ENCODE measurements at places on chromosomes 7 and 10.

GRCh38 chr10:7605565-7606295 lies 61.0 kb downstream of the ITIH5 start:
- DNase-seq: no peak

- DNase-seq: no peak
Observed at GRCh38 chr10:130967784-130968183, 343.7 kb downstream of the TCERG1L start.

DNA sequence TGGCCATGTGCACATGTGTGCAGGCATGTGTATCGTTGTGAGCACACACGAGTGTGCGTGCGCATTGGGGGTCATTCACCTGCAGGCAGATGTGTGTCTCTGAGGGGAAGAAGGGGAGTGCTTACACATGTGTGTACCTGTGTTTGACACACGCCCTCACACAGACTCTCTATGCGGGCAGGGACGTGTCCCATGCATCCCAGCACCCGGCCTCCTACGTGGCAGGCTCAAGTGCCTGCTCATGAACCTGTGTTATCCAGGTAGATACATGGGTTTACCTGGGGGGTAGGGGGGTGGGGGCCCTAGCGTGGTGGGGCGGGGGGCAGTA lies 18.6 kb downstream of the KCP start:
- DNase-seq: no peak

GRCh38 chr7:151110236-151110940 lies 24.1 kb downstream of the AGAP3 start:
- DNase-seq: no peak

DNA sequence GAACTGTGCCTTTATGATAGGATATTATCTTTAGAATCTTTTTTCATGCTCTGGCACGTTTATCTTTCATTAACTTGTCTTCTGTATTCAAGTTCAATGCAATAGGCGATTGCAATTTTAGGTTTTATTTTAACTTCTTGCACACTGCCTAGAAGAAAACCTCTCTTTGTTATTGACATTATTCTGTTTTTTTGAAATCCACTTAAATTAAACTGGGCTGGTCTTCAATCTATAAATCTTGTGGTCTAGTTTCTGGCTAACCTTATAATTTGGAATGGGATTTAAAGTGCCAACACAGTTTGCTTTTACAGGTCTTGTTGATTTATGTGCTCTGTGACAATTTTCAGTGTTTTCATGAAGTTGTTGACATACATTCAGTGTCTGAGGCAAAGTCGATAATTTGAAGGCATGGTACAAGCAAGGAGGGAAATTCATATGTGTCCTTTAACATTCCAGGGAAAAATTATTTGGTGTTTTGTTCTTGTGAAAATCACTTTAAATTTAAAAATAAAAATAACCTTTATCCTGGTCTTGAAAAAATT lies 240.9 kb downstream of the KIAA1217 start:
- no peak for DNase-seq

- no peak for DNase-seq
Observed at GRCh38 chr7:8817448-8818036, 384.1 kb downstream of the NXPH1 start.

- no peak for DNase-seq
Observed at GRCh38 chr7:134155871-134156270, 28.7 kb downstream of the LRGUK start.

GRCh38 chr10:49760789-49761188 lies 1.3 kb downstream of the OGDHL start:
- no peak for DNase-seq

DNA sequence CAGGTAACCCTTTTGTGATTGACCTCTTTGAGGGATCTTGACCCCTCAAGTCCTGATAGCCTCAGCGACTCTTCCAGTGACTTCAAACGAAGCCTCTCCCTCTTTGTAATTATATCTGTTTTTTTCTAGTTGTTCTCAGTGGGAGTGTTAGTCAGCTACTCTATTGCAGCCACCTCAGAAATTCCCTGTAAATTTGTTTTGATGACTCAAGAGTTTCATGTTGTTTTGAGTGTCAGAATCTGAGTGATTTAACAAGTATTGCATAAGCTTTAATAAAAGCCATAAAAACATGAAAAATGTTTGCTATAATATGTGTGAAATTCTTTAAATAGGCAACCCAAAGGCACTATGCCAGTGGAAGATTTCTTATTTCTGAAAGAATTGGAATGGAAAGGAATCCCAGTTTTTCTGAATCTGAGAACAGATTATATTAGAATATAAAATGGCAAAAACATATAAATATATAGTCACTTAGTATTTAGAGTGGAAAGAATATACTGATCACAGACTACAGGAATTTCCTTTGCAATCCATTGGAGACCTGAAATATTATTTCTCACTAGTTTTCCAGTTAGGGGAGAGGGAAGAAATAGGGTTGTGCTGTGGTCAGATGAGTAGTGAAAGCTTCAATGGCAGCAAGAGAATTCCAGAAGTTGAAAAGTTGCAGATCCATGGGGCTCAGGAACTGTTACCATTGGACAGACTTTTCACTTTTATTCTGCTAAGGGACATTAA lies 94.4 kb upstream of the SEMA3C start:
- DNase-seq: no peak

DNA sequence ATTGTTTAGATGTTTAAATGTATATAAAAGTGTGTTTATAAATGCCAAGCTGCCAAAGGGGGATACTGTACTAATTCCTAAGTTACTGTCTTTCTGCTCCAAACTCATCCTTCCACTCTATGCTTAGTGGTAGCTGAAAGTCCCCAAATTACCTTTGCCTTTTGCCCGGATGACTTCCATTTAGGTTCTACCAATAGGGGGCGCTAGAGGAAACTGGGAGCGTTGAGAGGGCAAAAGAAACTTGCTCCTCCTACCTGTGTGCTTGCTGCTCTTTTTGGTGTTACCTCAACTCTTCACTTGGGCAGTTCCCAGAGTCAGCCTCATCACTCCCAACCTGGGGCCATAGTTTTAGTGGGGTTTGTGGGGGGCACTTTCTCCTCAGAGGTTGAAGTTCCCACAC lies 5.9 kb upstream of the OR2A25 start:
- DNase-seq: no peak

- DNase-seq: peak; percentile 35
Observed at GRCh38 chr10:132458586-132459300, 61.7 kb downstream of the PWWP2B start.

DNA sequence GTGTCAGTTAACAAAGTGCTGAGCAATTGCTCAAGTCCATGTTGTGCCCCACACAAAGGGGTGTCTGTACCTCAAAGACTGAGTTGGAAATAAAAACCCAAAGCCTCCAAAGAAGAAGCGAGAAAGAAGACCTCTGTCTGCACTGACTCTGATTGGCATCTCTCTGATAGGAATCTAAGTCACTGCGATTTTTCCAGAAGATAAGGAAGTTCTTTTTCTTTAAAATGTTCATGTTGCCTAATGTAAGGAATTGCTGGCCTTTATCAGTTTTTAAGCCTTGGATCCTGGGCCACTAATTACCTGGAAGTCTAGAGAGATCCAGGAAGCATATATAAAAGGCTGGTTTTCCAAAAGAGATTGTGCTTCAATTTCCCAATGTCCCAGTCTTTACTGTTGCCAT lies 24.1 kb upstream of the MET start:
- DNase-seq: no peak

DNA sequence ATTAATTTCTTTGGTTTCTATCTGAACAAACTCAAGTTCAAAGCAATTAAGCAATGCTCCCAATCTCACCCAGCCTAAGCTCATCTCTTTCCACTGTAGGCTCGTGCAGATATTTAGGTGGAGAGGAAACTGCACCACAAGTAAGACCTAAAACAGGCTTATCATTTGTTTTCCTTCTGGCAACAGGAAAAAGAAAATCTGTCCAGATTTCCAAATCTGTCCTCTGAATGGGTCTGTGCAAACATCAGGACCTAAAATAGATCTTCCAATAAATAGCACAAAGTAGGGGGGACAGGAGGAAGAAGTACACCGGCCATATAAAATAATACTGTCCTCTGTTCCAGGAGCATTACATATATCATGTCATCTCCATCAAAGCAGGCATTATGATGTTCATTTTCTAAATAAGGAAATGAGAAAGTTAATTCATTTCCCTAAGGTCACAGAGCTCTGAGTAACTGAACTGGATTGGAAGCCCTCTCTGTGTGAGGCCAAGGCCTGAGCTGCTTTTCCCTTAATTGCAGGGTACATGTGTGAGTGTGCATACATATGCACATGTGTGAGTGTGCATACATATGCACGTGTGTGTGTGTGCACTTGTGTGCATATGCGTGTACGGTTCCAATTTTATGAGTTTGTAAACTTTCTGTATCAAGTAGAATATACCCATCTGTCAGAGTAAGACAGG lies 92.8 kb upstream of the PARD3 start:
- no peak for DNase-seq

GRCh38 chr7:3028071-3028757 lies 15.5 kb downstream of the CARD11 start:
- DNase-seq: peak; percentile 60

GRCh38 chr7:151773797-151774196 lies 103.1 kb downstream of the PRKAG2 start:
- no peak for DNase-seq

DNA sequence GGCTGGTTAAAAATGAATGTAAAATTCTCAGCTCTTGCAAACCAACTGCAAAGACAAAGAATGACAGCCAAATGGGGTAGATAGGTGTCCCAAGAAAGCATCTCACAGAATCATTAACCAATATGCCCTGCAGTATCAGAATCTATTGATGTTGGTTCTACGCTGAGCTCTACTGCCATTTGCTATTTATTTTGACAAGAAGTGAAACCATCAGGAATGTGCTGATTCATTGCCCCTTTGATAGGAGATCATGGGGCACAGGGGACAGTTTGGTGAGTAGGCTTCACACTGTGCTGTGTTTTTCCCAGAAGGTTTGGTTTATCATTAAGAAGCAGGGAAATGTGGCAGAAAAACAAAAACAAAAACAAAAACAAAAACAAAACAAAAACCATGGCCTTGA lies 19.4 kb upstream of the CDC14C start:
- DNase-seq: no peak

DNA sequence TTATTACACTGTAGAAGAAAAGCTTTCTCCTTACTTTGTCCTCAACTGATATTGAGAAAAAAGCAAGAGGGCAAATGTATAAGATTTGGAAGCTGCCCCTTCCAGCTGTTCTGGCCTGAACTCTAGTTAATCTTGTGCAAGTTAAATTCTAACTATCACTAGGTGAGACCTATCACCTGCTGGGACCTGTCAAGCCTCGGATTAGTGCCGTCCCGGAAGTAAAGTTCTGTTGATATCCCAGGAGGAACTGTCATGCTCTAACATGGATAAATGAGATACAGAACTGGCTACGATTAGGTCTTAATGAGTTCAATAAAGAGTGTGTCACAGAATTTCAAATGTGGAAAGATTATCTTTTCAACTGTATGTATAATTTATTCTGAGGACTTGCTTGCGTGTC lies 1.2 kb upstream of the BPGM start:
- no peak for DNase-seq

DNA sequence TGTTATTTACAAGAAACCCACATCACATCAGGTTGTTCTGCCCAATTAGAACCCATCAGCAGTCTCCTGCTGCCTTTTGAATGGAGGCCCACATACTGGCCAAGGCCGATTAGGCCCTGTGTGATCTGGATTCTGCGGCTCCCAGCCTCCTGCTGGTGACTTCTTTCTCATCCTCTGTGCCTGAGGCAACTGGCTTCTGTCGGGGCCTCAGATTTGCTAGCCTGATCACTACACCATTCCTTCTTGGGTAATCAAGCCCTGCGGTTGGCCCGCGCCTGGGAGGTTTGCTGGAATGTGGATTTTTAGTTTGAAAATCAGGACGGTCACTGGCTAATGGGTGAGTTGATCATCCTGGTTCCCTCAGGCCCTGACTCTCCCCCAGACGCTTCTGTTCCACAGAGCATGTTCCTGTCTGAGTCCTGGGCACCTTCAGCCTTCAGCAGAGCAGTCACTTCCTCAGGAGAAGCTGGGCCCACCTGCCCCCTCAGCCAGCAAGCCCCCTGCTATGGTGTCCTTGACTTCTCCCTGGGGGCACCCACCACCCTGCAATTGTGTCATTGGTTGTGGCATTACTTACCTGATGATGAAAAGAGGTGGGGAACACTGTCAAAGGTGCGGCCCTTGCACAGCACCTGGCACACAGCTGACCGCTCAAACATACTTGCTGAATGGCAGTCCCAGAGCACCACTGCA lies 207.6 kb downstream of the PHTF2 start:
- no peak for DNase-seq

DNA sequence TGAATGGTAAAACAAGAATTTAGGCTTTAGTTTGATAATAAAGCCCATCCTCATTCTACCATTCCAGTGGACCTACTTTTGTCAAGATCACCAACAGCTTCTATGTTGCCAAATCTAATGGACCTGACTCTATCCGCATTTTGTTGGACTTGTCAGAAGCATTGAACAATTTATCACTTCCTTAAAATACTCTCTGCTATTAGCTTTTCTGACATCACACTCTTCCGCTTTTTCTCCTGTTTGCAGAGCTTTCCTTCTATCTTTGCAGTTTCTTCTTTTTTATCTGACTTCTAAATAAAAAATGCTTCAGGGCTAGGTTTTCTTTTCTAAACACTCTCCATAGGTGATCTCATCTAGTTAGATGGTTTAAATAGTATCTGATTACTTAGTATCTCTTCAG lies 42.7 kb upstream of the SMIM30 start:
- DNase-seq: no peak

- no peak for DNase-seq
Observed at GRCh38 chr7:23196306-23196705, 14.5 kb downstream of the NUP42 start.

- DNase-seq: no peak
Observed at GRCh38 chr10:112996462-112996861, 46.4 kb downstream of the TCF7L2 start.

DNA sequence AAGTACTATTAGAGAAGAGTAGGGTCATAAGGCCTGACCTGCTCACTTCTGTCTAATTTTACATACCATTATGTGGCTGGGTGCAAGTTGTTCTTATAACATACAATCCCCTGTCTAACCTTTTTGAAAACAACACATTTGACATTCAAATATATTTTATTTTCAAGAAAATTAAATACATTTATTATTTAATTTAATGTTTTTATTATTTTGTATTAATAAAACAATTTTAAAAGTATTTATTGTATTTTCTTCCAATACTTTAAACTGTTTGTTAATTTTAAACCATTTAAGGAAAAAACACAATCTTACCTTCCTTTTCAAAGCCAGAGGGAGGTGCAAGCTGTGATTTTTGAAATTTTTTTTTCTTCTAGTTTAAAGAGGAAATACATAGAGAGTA lies 232.8 kb downstream of the KCND2 start:
- DNase-seq: no peak

All from T-helper 2 cell treated with Interferon-gamma antibody and Interleukin-4, amounts not matched to agents 5 μg/mL and 100 μg/mL, for 36 hours (primary cell).